ENCODE measurements at places on chromosomes 2 and 18.

GRCh38 chr2:55371376-55371775 lies 48.3 kb downstream of the CCDC88A start:
- no peak for DNase-seq

DNA sequence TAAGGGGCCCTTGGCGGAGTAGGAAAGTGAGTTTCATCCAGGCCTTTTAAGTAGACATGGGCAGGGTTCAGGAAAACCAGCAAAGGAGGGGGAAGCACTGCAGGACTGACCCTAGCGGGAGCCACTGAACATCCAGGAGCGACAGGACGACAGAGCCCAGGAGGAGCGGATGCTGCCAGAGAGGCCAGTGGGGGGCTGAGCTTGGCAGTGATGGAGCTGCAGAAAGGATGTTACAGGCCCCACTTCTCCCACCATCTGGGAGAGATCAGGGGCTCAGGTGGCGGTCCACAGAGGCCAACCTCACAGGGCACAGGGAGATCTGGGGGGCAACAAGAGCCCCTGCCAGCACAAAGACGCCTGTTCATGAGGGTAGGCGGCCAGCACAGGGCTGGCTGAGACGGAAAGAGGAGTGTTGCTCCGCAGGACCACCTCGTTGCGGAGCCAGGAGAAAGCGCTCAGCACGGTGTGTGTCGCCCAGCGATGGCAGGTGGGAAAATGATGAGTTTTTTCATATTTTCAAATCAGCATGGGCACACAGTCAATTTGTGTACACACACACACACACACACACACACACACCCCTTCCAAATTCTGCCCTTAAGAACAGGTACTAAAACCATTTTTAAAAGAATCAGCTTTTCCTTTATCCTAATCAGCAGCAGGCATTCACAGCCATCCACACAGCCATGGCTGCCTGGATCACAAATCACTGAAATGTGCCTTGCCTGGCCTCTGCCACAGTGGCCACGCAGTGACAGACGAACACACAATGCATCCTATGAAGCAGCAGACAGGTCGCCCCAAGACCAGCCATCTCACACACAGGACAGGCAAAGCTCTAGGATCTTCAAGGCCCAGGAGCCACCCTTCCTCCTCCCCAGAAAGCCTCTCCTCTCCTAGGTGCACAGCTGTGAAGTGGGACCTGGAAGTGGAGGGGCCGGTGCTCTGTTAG lies 63.2 kb downstream of the NDUFA10 start:
- DNase-seq: no peak

DNA sequence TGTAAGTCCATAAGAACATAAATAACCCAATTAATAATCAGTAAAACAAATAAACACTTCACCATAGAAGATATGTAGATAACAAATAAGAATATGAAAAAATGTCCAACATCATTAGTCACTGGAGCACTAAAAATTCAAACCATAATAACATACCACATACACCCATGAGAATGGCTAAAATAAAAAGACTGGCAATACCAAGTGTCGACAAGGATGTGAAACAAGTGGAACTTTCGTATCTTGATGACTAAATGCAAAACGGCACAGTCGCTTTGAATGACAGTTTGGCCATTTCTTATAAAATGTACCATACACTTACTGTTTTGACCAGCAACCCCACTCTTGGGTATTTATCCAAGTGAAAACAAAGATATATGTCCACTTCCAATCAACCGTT lies 26.8 kb downstream of the ANKMY1 start:
- DNase-seq: no peak

GRCh38 chr2:112048887-112049286 lies 6.2 kb upstream of the TMEM87B start:
- DNase-seq: peak; percentile 42

DNA sequence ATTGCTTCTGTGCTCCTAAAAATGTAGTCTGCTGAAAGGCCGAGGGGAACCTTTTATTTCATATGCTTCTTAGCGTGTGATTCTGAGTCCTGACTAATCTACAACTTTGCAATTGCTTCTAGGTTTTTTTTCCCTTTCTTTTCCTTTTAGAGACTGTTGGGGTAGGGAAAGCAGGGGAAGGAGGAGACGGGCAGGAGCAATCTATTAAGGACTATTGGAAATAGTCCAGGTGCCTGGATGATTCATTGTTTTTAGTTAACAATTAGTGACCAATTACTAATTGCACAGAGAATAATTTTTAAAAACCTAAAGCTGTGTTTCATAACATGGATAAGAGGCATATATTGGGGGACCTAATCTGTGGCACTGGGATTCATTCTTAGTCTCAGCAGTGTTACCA lies 49.4 kb upstream of the STON1 start:
- DNase-seq: no peak

- no peak for DNase-seq
These were observed 69.9 kb downstream of the GLI2 start for GRCh38 chr2:120805602-120806001.

GRCh38 chr2:62826953-62827675 lies 121.6 kb downstream of the EHBP1 start:
- DNase-seq: no peak

DNA sequence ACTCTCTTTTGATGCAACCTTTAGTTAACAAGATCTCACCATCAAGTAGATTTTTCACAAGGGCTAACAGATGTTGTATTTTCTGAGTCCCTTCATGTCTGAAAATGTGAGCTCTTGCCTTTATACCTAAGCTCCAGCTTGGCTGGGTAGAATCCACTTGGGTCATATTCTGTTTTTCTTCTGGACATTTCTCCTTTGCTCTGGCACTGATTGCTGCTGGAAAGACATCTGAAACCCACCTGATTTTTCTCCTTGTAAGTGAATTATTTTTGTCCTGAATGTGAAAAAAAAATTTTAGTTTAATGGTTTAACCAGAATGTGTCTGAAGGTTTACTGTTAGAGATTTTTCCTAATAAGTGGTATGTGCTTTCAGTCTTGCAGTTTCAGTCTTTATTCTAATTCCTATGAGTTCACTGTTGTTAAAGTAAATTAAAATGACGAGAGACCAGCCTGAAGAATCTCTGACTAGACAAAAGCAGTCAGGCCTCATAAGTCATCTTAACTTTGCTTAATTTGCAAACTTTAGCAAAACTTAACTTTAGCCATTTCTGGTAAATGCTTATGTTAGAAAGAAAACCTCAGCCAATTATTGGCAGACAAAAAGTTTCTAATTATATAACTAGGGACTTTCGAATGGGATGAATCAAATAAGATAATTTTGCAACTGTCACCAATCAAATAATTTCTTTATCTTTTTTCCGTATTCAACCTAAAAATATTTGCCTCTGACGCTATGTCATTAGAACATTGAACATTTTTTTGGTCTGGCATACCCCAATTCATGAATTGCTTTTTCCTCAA lies 70.8 kb downstream of the ACAA2 start:
- no peak for DNase-seq

- DNase-seq: no peak
These were observed 1.1 kb downstream of the COX5B start for GRCh38 chr2:97646977-97647376.

DNA sequence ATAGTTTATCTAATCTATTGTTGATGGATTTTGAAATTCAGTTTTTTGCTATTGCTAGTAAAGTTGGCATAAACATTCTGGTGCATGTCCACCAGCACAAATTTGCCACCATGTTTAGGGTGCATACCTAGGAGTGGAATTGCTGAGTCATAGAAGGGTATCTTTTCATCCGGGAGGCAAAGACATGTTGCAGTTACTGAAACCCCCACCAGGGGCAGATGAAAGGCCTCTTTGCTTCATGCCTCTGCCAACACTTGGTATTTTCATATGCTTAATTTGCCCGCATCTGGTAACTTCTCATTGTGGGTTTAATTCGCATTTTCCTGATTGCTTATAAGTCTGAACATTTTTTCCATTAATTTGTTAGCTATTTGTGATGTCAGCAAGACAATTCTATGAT lies 8.2 kb downstream of the DCC start:
- DNase-seq: no peak

DNA sequence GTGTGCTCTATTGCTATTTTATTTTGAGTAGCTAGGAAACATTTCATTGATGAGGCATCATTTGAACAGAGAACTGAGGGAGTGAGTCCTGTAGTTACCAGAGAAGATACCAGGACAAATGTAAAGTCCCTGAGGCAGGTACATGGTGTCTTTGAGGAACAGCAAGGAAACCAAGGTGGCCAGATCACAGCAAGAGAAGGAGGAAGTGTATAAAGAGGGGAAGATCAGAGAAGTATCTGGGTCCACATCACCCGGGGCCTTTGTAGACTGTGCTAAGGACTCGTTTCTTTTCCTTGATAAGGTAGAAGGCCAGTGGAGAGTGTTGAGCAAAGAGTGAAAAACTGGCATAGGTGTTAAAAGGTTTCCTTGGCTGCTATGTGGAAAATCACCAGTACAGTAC lies 34.8 kb upstream of the PLB1 start:
- DNase-seq: no peak

DNA sequence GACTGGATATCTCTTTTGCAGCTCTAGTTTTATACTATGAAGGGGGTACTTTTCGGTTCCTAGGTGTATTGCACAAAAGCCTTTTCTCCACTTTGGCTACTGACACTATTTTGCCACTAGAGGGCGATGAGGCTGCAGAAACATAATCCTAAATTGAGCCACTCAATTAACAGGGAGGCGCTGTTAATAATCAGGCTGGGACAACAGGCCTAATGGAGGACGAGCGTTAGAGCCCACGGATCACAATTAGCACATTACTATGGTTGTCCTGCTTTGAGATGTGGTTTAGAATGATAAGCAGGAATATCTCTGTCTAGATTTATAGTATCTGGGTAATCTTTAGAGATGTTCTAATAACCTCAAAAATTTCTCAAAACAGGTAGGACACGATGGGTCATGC lies 62.2 kb upstream of the PMAIP1 start:
- peak; percentile 69 for DNase-seq

All from GM13977 (cell line).